ENCODE measurements at places on chromosomes 11 and 22.

DNA sequence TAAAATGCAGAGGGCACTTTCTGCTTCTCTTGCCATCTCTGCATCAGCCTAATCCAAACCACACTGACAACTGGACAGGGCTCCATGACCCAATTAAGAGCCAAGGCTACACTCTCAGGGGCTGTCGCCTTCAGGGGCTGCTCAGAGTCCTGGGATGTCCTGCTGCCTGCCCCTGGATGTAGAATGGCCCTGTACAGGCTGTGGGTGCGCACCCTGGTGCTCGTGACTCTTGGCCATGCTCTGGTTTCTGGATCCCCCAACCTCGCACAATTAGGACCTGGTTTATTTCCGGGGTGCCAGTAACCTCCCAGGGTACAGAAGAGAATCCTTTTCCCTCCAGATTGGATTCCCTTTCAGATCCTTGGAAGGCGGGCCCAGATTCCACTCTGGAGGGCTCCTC lies 11.3 kb downstream of the IFT27 start:
- DNase-seq, result no peak

GRCh38 chr11:8269636-8270035 lies 6.0 kb upstream of the LMO1 start:
- DNase-seq, result no peak

GRCh38 chr11:11843211-11843621 lies 1.4 kb downstream of the USP47 start:
- peak; percentile 54 for DNase-seq

DNA sequence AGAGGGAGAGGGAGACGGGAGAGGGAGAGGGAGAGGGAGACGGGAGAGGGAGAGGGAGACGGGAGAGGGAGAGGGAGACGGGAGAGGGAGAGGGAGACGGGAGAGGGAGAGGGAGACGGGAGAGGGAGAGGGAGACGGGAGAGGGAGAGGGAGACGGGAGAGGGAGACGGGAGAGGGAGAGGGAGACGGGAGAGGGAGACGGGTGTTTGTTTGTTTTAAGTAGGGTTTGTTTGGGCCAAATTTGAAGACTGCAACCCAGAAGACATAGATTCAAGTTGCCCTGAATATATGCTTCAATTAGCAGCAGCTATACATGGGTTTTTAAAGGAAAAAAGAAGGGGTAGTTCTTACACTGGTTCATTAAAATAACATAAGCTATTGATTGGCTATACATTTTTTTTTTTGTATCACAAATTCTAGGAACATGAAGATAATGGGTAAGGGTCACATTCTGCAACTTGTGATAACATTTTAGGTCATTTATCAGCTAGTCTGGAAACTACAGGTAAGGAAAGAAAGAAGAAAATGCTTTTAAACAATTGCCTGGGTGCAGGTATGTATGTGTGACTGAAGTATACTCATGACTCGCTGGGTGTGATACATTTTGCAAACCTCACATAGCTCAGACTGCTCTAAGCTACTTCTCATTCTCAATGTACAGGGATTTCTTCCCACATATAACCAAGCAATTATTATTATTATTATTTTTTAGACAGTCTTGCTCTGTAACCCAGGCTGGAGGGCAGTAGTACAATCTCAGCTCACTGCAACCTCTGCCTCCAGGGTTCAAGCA lies 67.3 kb downstream of the MCHR1 start:
- DNase-seq, result no peak

GRCh38 chr22:39469326-39469680 lies 12.5 kb downstream of the MGAT3 start:
- DNase-seq, result no peak

DNA sequence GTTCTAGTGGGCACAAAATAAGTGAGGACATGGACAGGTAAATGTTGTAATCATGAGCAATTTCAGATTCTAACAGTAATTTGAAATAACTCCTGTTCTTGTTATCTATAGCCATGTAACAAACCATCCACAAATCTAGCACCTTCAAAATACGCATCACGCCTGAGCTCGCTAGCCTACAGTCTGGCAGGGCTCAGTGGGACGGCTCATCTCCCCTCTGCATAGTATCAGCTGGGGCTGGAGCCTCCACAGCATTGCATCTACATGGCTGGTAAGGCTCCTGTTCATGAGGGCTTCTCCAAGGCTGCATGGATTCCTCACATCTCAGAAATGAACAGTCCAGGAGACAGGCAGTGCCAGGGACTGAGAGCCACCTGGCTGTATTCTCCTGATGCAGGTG lies 112.6 kb downstream of the KCNQ1 start:
- DNase-seq, result no peak

- peak; percentile 50 for DNase-seq
Measured at GRCh38 chr11:112085822-112086421, 634 bp downstream of the TIMM8B start.

- DNase-seq, result no peak
Measured at GRCh38 chr11:115458877-115459276, 45.3 kb downstream of the CADM1 start.

- peak; percentile 92 for DNase-seq
Measured at GRCh38 chr11:62680825-62681240, 2.0 kb upstream of the UBXN1 start.

DNA sequence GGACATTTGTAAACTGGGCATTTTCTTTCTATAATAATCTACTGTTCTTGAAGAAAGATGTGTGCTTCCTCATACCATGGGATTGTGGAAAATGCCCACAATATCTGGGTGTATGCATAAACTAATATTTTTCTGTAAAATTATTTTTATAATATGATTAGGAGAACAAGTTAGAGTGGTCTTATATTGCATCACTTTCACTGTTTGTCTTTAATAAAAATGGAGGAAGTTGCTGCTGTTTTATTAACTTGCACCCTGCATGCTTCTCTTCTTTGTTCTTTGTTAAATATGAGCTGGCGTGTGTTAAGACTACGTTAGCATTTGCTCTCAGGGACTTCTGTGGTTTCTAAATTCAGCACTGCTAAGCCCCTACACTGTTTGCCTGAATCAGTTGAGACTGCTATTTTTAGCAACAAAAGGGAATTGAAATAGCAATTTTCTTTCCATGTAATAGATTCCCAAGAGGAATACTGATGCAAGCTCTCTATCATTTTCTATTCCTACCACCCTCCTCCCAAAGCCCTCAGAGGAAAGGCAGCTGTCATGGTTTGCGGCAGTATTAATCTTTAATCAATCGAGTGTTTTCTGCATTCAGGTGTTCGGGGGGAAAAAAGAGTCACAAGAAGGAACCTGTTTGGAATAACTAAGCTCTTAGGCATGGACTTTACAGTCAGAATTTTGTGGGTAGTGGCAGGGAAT lies 56.1 kb downstream of the HSD17B12 start:
- DNase-seq, result peak; percentile 68

DNA sequence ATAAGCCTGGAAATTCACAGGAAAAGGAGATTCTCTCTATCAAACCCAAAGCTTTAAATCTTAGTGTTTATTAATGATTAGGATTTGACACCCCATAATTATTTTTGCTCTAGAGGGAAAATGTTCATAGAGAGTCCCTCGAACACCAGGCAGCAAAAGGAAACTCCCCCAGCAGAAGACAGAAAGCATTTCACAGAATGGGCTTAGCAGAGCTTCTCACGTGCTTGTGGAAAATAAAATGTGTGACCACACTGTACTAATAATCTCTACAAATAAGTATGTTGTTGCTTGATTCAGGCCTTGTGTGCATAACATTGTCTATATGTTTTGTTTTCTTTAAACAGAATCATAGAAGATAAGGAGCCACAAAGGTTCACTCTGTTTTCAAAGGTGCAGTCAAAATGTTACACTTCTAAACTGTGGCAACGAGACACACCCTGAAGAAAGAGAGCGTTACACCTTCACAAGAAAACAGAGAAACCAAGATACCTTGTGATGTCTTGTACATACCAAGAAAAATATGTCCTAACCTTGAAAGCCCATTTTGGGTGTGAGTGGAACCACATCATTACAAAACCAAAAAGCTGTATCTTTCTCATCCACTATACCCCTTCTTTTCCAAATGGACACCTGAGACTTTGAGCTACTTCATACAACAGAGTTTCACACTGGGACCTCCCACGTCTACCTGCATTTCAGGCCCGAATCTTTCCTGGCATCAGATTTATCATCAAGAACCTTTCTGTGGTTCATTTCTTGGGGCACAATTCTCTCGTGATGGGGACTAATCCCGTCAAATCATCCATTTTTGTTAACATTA lies 282.5 kb downstream of the ETS1 start:
- DNase-seq, result no peak

DNA sequence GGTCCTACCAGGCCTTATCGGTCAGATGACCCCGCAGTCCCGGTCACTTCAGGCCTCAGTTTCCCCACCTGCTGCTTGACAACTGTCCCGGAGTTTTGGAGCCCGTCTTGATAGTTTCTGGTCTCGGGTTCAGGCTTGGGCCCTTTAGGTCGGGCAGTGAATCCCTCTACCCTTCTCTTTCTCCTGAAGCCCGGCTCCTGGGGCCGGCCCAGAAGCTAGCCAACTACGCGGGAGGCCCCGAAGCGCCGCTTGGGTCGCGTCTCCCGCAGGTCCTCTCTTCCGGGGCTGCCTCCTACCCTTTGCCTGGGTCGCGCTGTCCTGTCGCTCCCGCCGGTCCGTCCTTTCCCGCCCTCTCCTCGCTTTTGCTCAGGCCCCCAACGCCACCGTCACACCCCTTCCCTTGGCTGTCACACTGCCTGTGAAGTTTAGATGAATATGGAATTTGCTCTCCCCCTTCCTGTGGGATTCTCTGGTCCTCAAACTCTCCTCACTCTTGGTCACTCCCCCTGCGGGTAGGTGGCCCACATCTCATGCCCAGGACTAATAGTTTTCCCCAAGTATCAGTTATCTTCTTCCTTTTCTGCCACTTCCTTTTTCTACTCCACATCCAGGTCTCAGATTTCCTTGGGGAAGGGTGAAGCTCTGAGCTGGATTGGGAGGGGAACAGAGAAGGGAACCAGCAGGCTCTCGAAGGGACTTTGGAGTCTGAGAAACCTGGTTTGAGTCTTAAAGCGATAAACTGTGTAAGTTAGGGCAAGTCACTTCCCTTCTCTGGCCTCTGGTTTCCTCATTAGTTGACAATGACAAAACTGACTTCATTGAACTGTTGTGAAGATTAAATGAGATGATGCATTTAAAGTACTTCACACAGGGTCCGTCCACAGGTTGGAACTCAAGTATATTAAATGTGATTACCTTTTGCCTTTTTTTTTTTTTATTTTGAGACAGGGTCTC lies 790 bp downstream of the RAB1B start:
- DNase-seq, result no peak

- DNase-seq, result peak; percentile 94
Measured at GRCh38 chr11:32779136-32779535, 15.3 kb downstream of the CCDC73 start.

DNA sequence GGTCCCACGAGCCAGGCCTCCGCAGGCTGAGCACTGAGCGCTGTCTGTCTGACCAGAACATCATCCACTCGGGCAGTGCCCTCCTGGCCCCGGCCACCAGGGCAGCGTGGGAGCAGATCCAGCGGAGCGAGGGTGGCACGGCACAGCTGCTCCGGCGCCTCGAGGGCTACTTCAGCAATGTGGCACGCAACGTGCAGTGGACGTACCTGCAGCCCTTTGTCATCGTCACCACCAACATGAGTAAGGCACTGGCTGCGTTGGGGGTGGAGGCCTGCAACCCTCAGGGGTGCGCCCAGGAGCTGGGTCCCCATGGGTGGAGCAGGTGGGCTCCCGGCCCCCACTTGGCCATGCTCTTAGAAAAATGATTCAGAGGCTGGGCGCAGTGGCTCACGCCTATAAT lies 49.7 kb upstream of the PRODH start:
- DNase-seq, result no peak

GRCh38 chr22:49567899-49568750 lies 259.5 kb downstream of the BRD1 start:
- no peak for DNase-seq

GRCh38 chr11:103494491-103494890 lies 385.3 kb downstream of the DYNC2H1 start:
- DNase-seq, result no peak

GRCh38 chr22:50157709-50158375 lies 12.7 kb upstream of the PANX2 start:
- no peak for DNase-seq

DNA sequence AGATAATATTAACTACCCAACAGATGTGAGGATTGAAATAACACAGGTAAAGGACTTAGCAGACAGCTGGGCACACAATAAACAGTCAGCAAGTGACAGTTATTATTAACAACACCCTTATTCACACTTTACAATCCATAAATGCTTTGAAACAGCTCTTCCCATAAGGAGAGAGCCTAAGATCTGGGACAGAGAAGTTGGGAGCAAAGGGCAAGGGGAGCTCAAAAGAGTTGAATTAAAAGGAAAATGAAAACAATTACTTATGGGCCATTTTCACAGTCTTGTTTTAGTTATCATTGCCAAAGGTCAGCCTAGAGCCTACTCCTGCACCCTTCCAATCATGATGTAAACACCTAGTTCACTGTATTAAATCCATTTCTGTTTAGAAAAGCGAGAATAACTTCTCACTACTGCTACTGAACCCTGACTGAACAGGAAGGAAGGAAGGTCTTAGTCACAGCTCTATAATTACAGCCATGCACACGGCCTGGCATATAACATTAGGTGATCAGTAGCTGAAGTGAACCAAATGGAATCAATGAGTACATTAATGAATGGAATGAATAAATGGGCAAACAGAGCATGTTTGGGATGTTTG lies 111.3 kb downstream of the PLEKHA7 start:
- DNase-seq, result peak; percentile 47

DNA sequence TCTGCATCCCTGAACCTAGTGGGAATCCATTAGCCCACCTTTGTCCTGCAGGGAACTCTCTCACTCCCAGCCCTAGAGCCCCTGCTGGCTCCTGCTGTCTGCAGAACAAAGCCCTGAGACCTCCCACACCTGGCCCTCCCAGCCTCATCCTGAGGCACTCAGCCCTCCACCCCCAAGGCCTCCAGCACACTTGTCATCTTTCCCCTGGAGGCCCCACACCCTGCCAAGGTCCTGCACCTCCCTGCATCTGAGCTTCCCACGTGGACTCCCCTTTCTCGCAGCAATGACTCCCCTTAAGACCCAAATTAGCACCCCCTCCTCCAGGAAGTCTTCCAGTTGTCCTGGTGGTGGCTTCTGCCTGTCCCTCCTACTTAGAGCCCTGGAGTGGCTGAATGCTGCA lies 42.3 kb upstream of the LINC01488 start:
- no peak for DNase-seq

DNA sequence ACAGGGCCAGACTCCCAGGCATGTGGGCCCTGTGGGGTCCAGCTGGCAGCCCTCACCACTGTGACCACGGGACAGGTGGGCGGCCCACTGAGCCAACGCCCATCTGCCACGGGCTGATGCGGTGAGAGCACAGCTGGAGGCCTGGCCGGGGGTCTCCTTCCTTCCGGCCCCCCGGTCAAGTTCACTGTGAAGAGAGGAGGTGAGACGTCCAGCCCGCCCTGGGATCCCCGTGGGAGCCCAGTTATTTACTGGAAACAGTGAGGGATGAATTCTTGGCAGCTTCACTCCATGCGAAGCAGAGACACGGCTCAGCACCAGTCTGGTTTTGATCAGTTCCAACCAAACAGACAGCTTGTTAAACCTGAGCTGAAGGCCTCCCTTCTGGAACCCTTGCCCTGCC lies 38.7 kb downstream of the WNT11 start:
- DNase-seq, result no peak

- no peak for DNase-seq
Measured at GRCh38 chr11:82981852-82982251, 80.3 kb downstream of the DDIAS start.

Measured in Karpas-422 (cell line).